Activated CD4-positive, alpha-beta T cell treated with anti-CD3 and anti-CD28 coated beads for 24 hours (primary cell): ENCODE measurements at places on chromosomes 7 and 10.

- no peak for DNase-seq
Observed at GRCh38 chr7:64626557-64626956, 39.4 kb upstream of the ZNF107 start.

DNA sequence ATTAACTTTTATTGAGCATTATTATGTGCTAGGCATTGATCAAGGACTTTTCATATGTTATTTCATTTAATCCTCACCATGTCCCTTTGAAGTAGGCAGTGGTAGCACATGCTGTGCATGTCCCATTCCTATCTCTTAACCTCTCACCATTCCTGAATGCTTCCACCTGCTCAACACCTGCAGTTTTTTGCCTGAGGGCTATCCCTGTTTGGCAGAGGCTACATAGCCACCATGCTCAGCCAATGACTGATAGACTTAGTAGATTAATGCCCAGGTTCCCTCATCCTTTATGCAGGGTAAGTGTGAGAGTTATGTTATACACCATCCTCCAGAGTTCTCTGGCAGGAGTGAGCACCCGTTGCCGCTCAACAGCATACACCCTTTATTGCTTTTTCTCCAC is 387.8 kb downstream of the BBS9 start:
- DNase-seq: no peak

- no peak for DNase-seq
Observed at GRCh38 chr10:14608381-14609001, 166.2 kb downstream of the FAM107B start.

GRCh38 chr10:132846631-132847415 is 60.9 kb upstream of the NKX6-2 start:
- DNase-seq: no peak

DNA sequence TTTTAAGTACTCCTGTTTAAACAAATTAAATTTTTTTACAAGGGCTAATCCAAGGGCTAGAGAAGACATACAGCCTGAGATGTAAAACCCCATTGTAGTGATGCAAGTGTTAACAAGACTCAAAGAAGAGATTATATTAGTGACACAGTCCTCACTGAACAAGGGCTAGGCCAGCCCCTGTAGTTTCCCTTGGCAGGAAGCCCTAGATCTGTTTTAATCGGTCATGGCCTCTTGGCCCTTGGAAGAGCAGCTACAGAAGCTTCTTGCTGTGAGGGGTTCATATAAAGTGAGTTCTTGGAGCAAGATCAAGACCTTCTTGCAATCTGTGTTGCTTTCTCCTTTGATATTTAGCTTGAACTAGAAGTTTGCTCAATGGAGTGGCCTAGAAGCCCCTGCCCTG is 1339.4 kb downstream of the XPNPEP1 start:
- DNase-seq: no peak

DNA sequence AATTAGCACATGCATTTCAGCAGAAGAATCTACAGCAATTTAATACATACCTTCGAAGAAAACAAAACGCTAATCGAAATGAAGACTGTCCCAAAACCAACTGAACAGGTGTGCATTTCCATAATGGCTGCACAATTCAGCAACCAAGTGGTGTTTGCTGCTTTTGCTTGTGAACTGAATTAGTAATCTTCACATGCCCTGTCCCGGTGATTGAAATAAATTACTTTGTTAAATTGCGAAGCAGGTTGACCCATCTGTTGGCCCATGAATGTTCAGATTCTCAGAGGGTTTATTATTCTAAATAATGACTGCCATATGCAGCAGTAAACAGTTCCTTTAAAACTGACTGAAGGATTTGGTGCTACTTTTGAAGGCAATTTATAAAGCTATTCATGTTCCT is 445.2 kb upstream of the NFE2L3 start:
- no peak for DNase-seq

GRCh38 chr7:121160150-121161008 is 168.4 kb upstream of the WNT16 start:
- no peak for DNase-seq

DNA sequence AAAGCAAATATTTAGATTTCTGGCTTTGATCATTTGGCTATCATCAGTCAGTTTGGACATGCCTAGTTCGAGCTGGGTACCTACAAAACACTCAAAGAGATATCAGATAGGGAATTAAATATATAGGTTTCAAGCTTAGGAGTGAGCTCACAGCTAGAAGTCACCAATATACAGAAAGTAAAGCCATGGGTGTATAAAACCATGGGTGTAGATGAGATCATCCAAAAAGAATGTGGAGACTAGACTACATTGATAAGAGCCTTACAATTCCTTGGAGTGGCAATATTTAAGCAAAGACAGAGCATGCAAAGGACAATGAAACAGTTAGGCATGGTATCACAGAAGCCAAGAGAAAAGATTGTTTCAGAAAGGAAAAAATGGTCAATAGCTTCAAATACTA is 7.2 kb upstream of the RALA start:
- DNase-seq: no peak

- DNase-seq: no peak
Observed at GRCh38 chr10:75773231-75773780, 341.9 kb downstream of the LRMDA start.

- DNase-seq: no peak
Observed at GRCh38 chr7:94129443-94130140, 125.4 kb upstream of the BET1 start.

DNA sequence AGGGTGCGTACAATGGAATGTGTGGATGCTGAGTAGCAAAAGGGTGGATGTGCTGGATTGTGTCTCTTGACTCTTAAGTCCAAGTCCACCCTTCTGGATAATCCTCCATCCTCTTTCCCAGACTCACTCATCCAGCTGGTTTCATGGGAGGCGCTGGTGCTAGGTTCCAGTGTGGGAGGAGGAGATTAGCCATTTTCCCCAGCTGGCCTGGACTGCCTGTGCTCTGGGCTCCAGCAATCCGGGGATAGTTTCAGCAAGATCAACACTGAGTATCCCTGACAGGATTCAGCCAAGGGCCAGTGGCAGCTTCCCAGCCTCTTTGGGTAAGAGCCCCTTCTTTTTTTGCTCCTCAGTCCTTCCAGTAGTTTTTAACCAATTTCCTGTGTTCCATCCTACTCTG is 21.6 kb upstream of the TRIL start:
- DNase-seq: no peak

GRCh38 chr7:50404392-50404791 is 45.8 kb downstream of the FIGNL1 start:
- DNase-seq: no peak

DNA sequence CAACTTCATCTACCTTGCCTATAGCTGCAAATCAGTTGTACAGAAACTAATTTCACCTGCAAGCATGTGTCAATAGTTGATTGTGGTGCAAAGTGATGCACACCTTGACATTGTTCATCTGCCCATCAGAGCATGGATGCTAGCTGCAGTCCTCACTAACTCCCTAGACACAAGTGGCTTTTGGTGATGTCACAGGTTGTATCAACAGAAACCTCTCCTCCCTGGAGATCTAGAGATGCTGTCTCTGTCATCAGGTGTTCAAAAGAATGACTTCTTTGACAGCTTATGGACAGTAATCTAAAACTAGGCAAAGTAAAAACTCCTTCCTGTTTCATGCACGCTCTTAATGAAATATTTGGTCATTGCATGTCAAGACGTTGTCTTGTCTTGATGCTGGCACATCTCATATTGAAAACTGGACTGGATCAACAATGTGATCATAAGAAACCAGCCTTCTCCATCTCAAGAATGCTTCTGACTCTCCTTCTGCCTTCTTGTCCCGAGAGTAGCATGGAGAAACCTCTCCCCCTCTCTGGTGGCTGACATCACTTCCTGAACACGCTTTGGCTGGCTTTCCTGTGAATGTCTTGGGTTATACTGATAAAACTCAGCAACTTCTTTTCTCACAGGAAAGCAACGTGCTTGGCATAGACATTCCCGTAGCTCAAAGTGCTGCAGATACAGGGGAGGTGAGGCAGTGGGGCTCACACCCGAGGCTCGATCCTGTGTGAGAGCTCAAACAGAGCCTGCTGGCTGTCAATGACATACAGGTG is 176.2 kb upstream of the CDCA7L start:
- no peak for DNase-seq

- DNase-seq: no peak
Observed at GRCh38 chr7:15143121-15143520, 240.6 kb upstream of the DGKB start.

- DNase-seq: no peak
Observed at GRCh38 chr7:104230606-104231005, 22.8 kb upstream of the ORC5 start.

DNA sequence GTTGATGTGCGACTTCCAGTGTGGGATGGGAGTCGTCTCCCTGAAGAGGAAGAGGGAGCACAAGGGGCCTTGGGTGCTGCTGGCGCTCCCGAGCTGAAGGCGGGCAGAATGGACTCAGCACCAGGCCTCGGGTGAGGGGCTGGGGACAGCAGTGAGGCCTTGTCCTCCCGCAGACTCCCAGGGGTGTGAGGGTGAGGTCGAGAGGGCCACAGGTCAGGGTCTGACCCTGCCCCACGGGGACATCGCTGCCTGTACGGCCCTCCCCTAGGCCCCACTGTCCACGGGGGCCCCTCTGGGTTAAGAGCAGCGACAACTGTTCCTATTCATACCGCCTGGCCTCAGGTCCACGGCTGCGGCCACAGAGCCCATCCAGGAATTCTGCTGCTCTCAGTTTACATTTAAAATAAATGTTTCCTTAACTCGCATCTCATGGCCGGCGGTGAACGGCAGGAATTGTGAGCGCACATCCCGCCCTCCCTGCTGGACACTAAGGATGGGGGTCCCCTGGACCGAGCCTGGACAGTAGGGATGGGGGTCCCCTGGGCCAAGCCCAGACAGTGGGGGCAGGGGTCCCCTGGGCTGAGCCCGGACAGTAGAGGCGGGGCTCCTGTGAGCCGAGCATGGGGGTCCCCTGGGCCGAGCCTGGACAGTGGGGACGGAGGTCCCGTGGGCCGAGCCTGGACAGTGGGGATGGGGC is 61.7 kb downstream of the PDGFA start:
- DNase-seq: no peak

- no peak for DNase-seq
Observed at GRCh38 chr7:150989456-150989855, 1.4 kb upstream of the NOS3 start.

- no peak for DNase-seq
Observed at GRCh38 chr10:11113156-11113555, 95.5 kb downstream of the CELF2 start.

- peak; percentile 87 for DNase-seq
Observed at GRCh38 chr10:101060951-101061623, 702 bp upstream of the KAZALD1 start.

DNA sequence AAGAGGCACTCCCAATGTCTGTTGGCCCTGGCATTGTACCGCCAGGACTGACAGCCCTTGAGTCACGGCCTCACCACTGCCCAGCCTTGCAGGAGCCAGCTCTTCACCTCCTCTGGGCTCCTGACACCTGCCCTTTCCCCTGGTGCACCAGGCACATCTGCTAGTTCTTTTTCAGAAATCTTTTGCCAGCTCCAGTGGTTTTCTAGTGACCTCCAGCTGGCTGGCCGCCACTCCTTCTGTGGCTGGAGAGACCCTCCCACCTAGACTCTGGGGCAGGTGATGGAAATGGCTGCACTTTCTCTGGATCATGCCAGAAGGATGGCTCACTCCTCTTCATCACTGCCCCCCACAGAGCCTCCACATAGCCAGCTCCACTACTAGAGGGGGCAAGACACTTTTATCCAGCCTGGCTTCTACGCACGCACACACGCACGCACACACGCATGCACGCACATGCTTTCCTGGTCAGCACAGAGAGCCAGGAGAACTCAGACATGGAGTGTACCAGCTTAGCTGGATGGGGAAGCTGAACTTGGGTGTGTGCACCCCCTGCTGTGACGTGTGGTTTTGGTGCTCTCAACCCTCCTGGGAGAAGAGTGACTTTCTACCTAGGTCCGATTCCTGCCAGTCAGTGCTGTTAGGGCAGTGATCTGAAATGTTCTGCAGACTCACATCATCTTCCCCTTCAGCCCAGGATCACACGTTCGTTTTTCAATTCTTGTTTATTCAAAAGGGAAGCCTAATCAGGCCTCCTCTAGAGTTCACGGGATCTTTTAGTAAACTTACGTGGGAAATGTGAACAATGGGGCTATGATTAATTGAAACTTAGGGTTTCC is 222.0 kb downstream of the PRPF18 start:
- DNase-seq: no peak

DNA sequence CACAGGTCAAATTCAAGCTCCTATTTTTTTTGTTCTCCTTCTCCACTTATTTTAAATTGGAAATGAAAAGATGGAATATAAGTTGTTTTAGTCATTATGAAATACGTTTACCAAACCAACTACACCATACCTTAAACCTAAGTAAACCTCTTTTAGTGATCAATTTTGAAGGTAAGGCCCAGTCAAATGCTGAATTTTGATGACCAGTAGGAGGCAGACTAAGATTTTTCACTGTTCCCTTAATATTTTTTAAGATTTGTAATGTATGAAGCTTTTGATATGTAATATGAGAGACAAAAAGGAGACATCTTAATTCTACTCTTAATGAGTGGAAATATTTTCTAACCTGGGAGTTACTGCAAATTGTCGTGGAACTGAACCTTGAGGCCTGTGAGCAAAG is 311.6 kb downstream of the EXOC4 start:
- DNase-seq: no peak

DNA sequence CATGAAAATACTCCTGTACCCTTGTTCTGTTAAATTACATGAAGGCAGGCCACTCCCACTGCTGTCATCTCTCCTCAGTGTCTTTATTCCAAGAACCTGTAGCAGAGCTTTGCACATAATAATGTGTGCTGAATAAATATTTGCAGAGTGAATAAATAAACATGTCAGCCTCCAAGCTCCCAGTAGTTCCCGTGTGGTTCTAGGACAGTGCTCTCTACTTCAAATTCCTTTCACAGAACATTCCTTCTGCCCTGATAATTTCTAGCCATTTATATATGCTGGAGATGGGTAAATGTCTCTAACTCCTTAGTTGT is 20.3 kb upstream of the HYAL4 start:
- no peak for DNase-seq

- DNase-seq: no peak
Observed at GRCh38 chr10:46545861-46546590, 10.4 kb downstream of the GPRIN2 start.

- DNase-seq: no peak
Observed at GRCh38 chr10:107899502-107900062, 735.1 kb upstream of the SORCS1 start.

DNA sequence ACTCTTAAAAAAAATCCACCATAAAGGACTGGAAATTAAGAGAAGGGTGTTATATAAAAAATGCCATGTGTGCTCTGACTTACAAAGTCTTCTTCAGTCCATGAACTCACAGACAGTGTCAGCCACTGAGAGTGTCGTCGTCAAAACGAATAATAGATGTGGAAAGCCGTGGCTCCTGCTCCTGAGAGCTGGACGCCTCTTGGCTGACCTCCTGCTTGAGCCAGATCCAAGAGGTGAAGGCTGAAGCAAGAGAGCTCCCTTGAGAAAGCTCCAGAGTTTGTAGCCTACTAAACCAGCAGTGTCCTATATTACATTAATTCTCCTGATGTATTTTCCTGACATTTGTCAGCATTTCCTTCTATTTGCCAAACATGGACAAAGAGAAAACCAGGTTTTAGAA is 234.3 kb upstream of the C7orf33 start:
- no peak for DNase-seq

DNA sequence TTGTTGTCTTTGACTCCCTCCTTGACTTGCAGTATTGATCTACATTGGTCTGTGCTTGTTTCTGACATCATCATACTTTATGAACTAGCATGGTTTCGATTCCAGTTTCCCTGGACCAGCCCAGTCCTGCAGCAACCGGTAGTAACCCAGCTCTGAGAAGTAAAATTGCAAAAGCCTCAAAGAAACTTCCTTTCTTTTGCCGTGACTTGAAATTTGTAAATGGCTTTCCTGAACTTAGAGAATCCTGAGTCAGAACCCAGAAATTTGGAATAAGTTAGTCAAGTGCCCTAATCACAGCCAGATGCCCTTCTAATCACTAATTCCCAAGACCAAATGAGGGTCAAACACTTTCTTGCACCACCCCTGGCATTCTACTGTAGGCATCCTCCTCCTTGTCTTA is 15.0 kb downstream of the TAS2R60 start:
- no peak for DNase-seq
